ENCODE measurements at places on chromosomes 7 and 10.

- no peak for DNase-seq
These were observed 39.4 kb upstream of the AGMO start for GRCh38 chr7:15601175-15601574.

- no peak for DNase-seq
These were observed 33.5 kb upstream of the AUTS2 start for GRCh38 chr7:69564454-69565417.

DNA sequence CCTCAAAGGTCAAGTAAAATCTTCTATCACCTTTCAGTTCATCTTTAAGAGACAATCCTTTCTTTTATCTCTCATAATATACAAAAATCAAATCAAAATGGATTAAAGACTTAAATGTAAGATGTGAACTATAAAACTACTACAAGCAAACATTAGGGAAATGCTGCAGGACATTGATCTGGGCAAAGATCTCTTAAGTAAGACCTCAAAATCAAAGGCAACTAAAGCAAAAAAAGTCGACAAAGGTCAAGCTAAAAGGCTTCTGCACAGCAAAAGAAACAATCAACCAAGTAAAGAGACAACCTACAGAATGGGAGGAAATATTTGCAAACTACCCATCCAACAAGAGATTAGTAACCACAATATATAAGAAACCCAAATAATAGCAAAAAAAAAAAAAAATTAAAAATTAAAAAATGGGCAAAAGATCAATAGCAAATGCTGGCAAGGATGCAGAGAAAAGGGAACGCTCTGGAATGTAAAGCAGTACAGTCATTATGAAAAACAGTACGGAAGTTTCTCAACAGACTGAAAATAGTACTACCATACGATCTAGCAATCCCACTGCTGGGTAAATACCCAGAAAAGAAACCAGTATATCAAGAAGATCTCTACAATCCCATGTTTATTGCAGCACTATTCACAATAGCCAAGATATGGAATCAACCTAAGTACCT, 41.7 kb downstream of the TNPO3 start:
- no peak for DNase-seq

GRCh38 chr7:90839316-90839715, 243.2 kb downstream of the CDK14 start:
- DNase-seq = no peak
